Activated CD4-positive, alpha-beta T cell treated with anti-CD3 and anti-CD28 coated beads, Interleukin-2, amount 50 U/mL, for 1 hour (primary cell): ENCODE measurements at places on chromosomes 11 and 22.

- DNase-seq = no peak
Measured at GRCh38 chr11:83784419-83784818, 498.3 kb upstream of the CCDC90B start.

- no peak for DNase-seq
Measured at GRCh38 chr22:41974691-41975290, 5.5 kb downstream of the SEPTIN3 start.

DNA sequence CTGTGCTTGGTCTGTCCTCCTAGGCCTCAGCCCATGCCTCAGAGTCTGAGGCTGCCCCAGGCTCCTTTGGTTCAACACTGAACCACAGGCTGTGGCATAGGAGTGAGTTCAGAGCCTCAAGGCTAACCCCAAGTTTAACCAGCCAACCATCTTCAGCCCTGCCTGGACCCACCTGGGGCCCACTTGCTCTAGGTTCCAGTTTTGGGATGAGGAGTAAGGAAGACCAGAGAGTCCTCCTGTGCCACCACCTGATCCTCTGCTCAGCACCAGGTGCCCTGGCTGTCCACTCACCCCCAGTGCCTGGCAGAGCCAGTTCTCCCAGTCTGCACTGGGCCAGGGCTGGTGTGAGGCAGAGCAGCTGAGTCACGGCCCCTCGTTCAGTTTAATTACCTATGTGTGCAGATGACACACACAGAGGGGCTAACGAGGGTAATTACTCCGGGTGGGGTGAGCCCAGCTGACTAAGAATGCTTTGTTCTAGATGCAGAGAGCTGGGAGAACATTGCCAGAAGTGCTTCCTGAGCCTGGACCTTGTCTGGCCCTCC lies 12.0 kb upstream of the TMPRSS13 start:
- DNase-seq = no peak

DNA sequence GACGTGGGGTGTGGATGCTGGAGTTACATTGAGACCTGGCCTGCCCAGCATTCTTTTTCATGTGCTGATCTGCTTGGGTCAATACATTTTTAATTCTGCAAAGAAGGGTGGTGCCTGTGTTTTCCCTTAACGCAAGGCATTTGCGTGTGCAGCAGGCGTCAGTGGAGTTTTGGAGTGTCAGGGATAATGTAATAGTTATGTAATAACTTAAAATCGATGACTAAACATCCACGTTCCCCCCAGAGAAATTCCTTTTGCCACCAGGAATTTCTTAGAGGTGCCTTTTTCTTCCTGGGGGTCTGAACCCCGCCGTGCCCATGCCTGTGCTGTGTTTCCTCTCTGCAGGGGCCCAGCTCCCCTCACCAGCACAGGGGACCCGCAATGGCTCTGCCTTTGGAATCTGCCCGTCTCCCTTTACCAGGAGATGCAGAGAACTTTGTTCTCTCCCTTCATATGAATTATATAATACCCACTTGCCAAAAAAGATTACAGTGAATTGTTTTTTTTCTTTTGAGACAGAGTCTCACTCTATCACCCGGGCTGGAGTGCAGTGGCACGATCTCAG lies 62.6 kb downstream of the TBC1D22A start:
- DNase-seq = no peak

- DNase-seq = no peak
Measured at GRCh38 chr11:14607713-14608112, 35.9 kb upstream of the PDE3B start.

- DNase-seq = no peak
Measured at GRCh38 chr11:117953024-117953671, 23.9 kb upstream of the TMPRSS13 start.

- DNase-seq = no peak
Measured at GRCh38 chr11:6568191-6568918, 35.1 kb downstream of the RRP8 start.

DNA sequence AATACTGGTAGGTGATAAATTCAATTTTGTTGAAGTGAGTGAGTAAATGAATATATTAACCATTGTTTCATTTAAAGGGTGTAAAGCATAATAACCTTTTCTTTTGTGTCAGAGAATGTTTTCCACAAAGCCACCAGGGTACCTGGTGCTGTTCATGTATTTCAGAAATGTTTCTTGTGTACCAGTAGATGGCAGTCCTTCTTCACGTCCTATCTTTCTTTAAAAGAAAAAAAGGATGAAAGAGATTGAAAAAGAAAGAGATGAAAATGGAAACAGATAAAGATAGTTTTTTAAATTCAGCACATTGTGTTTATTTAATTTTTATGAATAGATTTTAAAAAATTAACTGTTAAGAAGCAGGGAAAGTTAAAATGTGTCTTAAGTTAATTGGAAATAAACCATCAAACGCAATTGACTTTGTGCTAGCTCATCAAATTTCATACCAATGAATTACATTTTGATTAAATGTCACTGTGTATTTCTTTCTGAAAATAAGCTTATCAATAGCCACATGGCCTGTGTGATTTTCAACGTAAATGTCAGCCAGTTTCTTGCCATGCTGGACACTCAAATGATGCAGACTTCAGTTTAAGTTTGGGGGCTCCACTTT lies 65.5 kb upstream of the CHORDC1 start:
- DNase-seq = no peak

GRCh38 chr11:11757909-11758308 lies 83.9 kb upstream of the USP47 start:
- no peak for DNase-seq

GRCh38 chr11:22472306-22472705 lies 134.1 kb downstream of the SLC17A6 start:
- DNase-seq = no peak

- DNase-seq = no peak
Measured at GRCh38 chr11:64814712-64815187, 4.4 kb upstream of the MEN1 start.

DNA sequence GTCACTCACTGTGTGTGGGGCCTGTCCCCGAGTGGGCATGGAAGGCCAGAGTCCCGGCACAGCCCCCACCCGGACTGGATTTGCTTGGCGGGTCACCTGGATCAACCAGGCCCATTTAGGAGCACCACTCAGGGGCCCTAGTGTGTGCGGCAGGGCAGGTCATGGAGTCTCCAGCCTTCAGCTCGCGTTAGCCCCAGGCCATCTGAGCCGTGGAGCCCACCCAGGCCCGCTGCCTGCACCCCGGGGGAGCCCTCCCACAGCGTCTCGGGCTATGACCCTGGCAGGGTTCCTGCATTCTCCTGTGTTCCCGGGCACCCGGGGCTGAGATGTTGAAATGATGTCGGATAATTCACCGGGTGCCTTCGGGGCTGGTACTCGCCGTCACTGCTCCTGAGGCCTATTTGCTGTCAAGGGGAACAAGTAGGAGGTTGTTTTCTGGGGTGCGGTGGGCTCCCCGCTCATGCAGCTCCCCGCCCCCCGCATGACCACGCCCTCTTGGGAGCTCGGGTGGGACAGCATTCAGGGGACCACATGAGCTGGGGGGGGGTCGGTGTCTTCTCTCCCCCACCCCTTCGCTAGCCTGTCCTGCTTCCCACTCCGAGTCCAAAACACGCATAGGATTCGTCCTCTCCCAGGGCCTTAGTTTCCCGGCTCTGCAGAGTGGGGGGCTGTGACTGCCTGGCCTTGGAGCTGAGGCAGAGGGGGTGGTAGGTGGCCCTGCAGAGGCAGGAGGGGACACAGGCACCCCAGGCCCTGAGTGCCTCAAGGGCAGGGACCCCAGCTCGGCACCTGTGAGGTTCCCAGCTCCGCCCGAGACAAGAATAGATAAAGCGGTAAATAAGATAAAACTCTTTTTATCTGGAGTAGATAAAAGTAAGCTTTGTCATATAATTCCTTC lies 77.2 kb downstream of the KCNQ1 start:
- DNase-seq = no peak

DNA sequence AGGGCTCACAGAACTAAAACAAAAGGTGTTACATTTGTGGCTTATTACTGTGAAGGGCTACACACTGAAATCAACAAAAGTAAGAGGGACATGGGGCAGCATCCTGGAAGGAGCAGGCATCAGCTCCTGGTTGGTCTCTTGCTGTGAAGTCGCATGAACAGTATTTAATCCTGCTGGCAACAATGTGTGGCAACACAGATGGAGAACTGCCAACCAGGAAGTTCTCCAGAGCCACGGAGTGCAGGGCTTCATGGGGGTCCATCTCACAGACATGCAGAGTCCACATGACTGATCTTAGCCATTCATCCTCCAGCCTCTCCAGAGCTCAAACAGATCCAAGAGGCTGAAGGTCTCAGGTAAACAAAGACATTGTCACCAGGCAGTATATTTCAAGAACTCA lies 32.8 kb upstream of the FGF3 start:
- DNase-seq = no peak

DNA sequence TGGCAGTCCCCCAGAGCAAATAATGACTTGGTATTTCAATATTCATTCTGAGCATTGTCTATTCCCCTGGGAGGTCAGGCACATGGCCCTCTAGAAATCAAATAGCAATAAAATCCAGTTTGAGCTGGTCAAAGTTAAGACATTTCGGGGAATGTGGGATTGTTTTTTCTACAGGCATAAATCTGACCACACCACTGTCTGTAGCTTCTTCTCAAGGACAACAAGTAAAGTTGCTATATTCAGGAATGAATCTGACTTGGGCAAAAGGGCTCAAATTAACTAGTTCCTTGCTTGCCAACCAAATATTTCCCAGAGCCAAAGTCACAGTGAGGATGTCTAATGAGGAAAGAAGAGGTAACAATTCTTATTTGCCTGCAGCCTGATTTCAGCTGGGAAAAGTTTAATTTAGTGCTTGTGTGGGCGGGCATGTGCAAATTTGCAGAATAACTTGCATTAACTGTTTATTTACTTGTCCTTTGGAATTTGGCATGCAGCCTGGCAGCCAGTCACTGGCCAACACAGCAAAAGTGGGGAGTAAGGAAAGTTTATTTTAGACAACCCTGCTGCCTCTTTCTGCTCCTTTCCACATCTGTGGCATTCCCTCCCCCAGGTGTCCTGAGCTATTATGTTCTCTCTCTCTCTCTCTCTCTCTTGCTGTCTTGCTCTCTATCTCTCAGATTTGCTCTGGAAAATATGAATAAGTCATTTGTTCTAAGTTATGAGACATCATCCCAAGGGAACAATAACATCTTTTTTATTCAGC lies 51.2 kb upstream of the ARHGAP20 start:
- DNase-seq = no peak

DNA sequence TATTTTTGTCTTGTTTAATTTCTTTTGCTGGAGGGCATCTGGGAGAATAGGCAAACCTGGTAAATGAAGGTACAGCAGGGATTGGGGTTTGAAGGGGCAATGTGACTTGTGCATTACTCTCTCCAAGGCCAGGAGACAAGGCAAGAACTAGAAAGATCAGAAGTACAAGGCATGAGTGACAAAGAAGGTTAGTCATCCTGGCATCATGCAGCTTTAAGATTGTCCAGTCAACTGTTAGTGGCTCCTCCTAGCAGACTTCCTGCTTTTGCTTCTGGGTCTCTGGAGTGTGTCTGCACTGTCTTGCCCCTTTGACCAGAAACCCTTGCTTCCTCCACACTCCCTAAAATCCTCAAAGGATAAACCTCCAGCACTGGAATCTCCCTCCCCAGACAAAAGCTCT lies 27.2 kb upstream of the GLYATL1 start:
- no peak for DNase-seq

GRCh38 chr11:70580036-70580805 lies 181.9 kb downstream of the CTTN start:
- DNase-seq = no peak

DNA sequence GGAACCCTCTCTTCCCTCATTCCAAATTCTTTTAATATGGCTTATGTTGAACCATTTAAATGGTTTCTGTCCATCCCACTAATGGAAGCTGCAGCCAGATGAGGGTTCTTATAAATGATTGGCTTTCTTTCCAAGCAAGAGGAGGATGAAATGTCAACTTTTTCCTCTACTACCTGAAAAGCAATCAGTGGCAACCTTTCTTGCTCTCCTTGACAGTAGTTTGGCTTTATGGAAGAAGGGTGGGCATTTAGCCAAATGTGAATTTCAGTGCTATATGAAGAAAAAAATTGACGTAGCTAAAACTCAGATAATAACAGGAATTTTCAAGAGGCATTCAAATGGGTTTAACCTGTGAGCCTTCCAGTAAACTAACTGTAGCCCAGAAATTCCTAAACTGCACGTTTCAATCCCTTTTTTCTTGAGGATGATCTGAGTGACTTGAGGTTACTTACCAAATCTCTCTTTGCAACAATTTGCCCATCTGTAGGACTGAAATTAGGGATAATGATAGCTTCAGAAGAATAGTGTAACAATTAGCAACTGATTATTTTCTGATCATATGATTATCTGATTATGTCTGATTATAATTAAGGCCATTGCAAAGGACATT lies 90.9 kb downstream of the EXT2 start:
- DNase-seq = no peak

- DNase-seq = no peak
Measured at GRCh38 chr11:122179961-122180834, 64.2 kb upstream of the BLID start.

DNA sequence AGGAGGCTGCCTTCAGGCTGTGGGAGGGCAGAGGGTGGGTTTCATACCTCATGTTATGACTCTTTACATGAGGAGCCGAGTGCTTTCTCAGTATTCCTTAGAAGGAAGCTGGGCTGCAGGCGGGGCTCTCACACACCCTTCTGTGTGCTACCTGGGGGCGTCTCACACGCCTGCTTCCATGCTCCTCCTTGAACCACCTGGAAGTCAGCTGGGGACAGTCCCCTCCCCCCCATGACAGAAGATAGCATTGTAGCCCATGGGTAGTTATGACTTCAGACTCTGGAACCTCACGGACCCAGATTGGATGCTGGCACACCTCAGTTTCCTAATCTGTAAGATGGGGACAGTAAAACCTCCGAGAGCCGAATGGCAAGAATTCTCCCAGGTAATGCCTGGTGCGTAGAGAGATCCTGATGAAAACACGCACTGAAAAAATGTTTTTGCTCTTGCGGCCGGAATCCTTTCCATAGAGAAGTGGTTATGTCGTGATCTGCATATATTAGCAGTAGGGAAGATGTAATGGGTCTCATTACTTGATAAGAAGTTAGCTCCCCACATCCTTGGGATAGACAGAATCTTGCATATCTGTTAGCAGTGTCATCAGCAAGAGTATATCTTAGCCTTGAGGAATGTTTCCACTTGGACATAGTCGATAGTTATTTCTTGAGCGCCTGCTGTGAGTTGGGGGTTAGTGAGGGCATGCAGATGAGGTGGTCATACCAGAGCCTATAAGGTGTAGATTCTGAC lies 4.9 kb downstream of the DAGLA start:
- DNase-seq = no peak

DNA sequence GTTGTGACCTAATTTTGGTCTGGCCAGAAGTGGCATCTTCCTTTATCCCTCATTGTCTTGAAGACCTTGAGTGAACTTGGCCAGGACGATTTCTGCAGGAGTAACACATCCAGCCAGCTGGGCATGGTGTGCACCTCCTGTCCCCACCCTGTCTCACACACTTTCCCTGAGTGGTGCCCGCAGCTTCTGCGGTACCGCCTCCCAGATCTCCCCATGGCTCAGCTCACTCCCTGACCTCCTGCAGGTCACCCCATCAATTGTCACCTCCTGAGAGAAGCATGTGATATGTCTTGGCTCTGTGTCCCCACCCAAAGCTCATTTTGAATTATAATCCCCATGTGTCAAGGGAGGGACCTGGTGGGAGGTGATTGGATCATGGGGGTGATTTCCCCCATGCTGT lies 50.2 kb upstream of the TP53I11 start:
- DNase-seq = no peak

- no peak for DNase-seq
Measured at GRCh38 chr11:120135838-120136237, 2.1 kb downstream of the TRIM29 start.
